ENCODE measurements at places on chromosomes 5 and 9.
A peak's percentile ranks its signal among the peaks of the same experiment; 100 is the strongest.

DNA sequence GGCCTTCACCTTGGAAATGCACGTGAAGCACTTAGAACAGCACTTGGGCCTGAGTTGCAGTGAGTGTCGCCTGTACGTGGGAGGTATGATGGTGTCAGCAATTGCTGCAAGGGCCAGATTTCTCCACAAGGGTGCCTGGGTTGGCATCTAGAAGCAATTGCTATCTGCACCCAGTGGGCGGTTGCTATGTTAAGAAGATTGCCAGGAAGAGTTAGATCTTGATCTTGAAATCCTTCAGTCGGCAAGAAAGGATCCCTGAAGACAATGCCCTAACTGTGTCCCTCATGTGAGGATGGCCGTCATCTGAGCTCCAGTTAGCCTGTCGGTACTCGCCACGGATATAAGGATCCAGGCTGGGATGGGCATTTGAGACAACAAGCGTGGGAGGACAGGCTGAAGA, 62.9 kb downstream of the MAMDC2 start:
- DNase-seq = no peak

- no peak for DNase-seq
These were observed 46.5 kb downstream of the SH3PXD2B start for GRCh38 chr5:172407822-172408221.

DNA sequence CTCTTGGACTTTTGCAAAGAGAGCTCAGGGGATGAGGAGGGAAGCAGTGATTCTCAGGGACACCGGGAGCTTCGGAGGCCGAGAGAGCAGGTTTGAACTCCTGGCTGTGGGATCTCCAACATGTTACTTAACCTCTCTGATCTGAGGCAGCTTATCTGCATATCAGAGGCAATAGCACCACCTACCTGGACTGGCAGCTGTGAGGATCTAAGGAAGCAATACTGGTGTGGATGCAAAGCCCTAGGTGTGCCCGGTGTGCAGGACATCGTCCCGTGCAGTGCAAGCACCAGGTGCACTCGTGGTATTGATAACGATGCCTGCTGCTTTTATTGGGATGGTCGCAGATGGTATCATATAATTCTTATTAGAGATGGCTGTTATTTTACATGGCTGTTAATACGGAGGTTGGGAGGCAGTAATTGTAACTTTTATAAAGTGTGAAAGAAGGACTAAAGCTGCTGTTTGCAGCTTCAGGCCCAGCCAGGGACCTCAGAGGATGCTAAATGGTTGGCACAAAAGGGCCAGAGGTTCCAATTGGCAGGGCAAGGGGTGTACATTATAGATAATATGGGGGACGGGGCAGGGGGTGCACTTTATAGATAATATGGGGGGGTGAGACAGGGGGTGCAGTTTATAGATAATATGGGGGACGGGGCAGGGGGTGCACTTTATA, 14.9 kb downstream of the COL5A1 start:
- no peak for DNase-seq

DNA sequence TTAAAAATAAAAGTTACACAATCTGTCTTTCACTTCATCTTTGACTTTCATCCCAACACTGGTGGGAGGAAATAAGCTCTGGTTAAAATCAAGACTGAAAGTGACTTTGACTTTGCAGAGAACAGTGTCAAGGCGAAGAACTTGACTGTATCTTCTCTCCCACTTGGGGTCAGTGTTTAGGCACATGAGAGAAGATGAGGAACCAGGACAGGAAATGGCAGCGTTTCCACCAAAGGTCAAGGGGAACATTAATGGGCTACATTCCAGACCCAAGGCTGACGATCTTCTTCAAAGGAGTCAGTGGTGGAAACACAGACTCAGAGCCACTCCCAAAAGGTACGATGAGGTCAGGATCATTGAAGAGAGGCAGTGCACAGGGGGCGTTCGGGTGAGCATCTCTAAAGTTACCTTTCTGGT, 409.5 kb downstream of the ARHGEF28 start:
- DNase-seq = peak; percentile 69

- no peak for DNase-seq
These were observed 18.1 kb upstream of the ZBTB34 start for GRCh38 chr9:126842220-126842842.

DNA sequence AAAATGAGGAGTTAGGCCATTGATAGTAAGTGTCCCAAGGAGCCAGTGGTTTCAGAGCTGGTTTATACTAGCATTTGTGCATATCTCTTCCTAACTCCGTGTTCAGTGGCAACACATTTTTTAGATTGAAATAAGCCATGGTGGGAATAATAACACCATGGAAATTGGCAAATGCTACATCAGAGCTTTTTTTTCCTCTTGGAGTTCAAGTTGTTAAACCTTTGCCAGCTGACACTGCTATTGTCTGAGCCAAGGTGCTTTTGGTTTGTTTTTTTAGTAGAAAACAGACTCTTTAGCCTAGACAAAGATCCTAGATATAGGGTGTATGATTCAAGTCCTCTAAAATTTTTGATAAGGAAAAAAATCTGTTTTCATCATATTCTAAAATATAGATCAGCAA, 2.8 kb downstream of the ACO1 start:
- DNase-seq = no peak
